ENCODE measurements at places on chromosomes 2 and 18. TPM values are rescaled to one million over a fixed set of nuclear protein-coding genes. Genes with fewer than 3 reads are reported as not detected.

DNA sequence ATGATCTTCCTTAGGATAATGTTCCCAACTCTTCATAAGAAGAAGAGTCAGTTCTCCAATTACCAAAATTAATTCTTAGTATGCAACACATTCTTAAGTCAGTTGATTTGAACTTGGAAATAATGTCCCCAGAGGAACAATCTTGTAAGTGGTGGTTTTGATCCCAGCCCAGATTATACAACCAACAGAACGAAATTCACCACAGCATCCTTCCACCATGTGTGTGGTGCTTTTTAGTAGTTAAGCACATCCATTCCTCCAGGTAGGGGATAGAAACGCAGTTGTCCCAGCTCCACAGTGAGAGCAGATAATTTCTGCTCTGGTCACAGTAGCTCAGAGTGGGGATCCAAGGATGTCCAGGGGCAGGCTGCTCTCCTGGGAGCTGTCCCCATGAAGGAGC, 161.7 kb upstream of the SLC39A10 start:
- no peak for DNase-seq

GRCh38 chr2:38509314-38509946, 93.3 kb downstream of the HNRNPLL start:
- DNase-seq: no peak

DNA sequence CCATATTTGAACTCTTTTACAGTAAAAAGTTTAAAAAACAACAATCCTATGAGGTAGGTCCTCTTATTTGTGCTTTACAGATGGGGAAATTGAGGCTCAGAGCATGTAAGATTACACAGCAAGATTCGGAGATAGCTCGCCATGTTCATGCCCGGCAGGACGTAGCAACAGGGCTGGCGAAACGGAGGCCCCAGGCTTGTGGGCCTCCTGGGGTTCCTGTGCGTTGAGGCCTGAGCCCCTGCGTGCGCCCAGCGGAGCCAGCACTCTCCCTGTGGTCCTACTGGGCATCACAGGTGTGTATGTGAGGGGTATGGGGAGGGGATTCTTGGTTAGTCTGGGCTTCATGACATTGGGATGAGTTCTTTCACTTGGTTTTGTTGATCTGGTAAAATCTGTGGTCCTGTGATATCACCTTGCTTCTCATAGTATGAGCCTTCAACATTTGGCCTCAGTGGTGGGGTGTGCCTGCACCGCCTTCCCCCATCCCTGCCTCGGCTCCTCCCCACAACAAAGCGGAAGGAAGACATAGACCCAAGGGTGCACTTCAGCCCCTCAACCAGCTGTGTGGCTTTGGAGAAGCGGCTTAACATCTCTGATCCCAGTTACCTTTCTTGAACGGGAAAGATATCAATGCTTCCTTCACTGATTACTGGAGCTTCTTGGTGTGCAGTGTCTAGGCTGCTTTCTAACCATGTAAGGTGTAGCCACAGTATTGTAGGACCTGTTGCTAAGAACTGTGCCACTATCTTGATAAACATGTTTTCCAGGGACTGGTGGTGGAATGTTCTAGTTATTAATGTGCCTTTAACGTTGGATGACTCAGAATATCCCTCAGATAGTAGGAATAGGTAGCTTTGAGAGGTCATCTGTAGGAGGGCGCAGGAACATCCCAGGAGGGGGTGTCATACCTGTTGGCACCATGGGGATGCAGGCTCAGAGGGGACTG, 37.2 kb downstream of the HPCAL1 start:
- DNase-seq: no peak

STAT4 gene
- not detected for total RNA-seq

PHLPP1 gene
- total RNA-seq: 5.8 TPM

DNA sequence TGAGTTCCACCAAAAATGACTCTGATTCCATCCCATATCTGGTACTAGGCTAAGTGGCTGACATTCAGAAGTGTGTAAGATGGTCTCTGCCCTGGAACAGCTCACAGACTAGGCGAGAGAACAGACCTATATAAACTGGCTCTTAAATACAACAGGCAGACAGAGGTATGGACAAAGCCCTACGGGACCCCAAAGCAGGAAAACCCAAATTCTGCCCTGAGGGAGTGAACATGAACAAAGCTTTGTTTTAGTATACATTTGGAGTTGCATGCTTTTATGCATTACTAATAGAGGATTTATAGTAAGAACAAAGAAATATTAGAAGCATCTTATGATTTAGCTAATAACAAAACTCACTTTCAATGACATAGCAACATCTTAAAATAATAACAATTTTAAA, 25.1 kb downstream of the GDF7 start:
- DNase-seq: no peak

GRCh38 chr2:7071154-7071553, 153.9 kb downstream of the RNF144A start:
- no peak for DNase-seq

DNA sequence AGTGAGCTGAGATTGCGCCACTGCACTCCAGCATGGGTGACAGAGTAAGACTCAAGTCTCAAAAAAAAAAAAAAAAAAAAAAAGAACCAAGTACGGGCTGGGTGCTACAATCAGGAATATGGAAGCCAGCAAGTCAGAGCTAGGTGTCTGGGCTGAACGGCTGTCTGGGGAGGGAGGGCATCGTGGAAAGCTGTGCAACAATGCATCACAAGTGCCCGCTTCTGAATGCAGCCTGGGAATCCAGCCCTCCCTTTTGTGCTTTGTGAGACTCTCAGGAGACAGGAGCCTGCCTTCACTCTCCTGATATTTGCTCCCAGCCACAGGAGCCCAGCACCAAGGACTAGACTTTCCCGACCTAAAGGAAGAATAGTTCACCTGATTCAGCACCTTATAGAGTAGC, 124.9 kb upstream of the SMAD2 start:
- DNase-seq: no peak

GRCh38 chr2:183408562-183408961, 284.3 kb downstream of the NUP35 start:
- DNase-seq: no peak

Data from G401 (cell line).